ENCODE measurements at places on chromosomes 11 and 22. TPM values are rescaled to one million over a fixed set of nuclear protein-coding genes. Genes with fewer than 3 reads are reported as not detected.

Gene PKNOX2
- 0.37 TPM for total RNA-seq

Gene MIOX
- not detected for total RNA-seq

Gene PHETA2
- total RNA-seq = 9.2 TPM

Gene OR10W1
- total RNA-seq = not detected

Gene HBD
- total RNA-seq = 0.77 TPM

Gene SPON1
- 0.12 TPM for total RNA-seq

Gene TMEM134
- total RNA-seq = 30.1 TPM

Gene ENDOD1
- total RNA-seq = 53.7 TPM

Gene TREH
- under 0.01 TPM for total RNA-seq

Gene HOATZ
- under 0.01 TPM for total RNA-seq

Gene MRGPRE
- total RNA-seq = not detected

Gene CASP1
- total RNA-seq = 8.5 TPM

Gene NCAM1
- total RNA-seq = 35.1 TPM

Gene TTLL1
- total RNA-seq = 9.6 TPM

Gene CDC42BPG
- 0.11 TPM for total RNA-seq

Gene MRPL11
- total RNA-seq = 49.9 TPM

Data from uterine smooth muscle cell (primary cell).